Stimulated activated CD8-positive, alpha-beta memory T cell treated with anti-CD3 and anti-CD28 coated beads, Interleukin-7, amount 100 ng/mL, for 24 hours (primary cell): ENCODE measurements at places on chromosomes 4 and X.

GRCh38 chr4:149886786-149887490 lies 71.3 kb upstream of the IQCM start:
- no peak for DNase-seq

DNA sequence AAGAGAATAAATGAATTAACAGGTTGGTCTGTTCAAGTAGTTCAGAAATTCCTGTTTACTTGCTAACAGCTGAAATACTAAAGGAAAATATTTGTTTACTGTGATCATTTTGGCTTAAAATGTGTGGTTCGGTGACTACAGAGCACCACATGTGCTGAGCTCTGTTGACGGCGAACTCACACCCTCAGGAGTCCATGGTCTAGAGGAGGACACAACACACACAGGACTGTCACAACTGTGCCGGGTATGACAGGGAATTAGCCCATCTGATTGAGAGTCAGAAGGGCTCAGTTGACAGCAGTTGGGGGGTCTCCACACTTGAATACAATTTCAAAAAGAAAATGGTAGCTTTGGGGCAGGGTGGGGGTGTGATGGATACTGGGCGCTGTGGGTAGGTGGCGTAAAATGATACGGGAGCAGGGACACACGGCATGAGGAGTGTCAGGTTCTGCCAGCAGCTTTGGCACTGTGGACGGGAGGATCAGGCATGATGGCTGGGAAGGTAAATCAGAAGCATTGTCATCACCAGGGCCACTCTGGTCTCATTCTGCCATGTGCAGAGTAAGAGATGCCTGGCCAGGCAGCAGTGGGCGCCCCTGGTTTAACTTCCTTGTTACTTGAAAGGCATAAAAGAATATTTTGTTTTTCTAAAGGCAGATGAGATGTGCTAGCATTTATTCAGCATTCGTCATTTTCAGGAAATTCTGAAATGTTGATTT lies 33.3 kb downstream of the CLDN22 start:
- DNase-seq, result no peak

- no peak for DNase-seq
Observed at GRCh38 chrX:119809185-119809666, 17.8 kb upstream of the RPL39 start.

- no peak for DNase-seq
Observed at GRCh38 chrX:153926552-153926857, 441 bp upstream of the ARHGAP4 start.

DNA sequence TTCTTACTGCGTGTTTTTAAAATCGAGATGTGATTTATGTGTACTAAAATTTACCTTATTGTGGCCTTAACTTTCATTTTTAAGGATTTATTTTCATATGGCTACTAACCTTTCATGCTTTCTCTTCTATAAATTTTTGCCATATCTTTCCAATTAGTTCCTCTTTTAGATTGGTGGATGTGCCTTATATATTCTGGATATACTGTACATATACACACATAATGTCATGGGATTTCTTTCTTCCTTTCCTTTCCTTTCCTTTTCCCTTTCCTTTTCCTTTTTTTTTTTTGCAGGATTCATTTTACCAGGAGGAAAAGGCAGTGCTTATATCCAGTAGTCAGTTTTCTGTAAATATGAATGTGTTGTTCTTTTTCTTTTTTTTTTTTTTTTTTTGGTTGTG lies 37.2 kb downstream of the FHIP1A start:
- DNase-seq, result no peak

- no peak for DNase-seq
Observed at GRCh38 chr4:152021788-152022438, 261.1 kb upstream of the GATB start.

GRCh38 chrX:138928737-138929459 lies 217.4 kb upstream of the FGF13 start:
- DNase-seq, result no peak

- DNase-seq, result no peak
Observed at GRCh38 chr4:154953691-154954090, 172.6 kb downstream of the RBM46 start.

- no peak for DNase-seq
Observed at GRCh38 chr4:5893004-5893580, at the start of gene CRMP1. Gene CRMP1 (minus strand): TSS chr4:5893086. CDS start chr4:5892969, 117 bp downstream.
